ENCODE measurements at places on chromosomes 1 and 21.

- DNase-seq = no peak
- no peaks in the 10 kb centered on the region for H3K36me3 ChIP-seq
- H3K27ac ChIP-seq = no peak overlapping the region
These were observed 57.2 kb upstream of the HMCN1 start for GRCh38 chr1:185676969-185677368.

DNA sequence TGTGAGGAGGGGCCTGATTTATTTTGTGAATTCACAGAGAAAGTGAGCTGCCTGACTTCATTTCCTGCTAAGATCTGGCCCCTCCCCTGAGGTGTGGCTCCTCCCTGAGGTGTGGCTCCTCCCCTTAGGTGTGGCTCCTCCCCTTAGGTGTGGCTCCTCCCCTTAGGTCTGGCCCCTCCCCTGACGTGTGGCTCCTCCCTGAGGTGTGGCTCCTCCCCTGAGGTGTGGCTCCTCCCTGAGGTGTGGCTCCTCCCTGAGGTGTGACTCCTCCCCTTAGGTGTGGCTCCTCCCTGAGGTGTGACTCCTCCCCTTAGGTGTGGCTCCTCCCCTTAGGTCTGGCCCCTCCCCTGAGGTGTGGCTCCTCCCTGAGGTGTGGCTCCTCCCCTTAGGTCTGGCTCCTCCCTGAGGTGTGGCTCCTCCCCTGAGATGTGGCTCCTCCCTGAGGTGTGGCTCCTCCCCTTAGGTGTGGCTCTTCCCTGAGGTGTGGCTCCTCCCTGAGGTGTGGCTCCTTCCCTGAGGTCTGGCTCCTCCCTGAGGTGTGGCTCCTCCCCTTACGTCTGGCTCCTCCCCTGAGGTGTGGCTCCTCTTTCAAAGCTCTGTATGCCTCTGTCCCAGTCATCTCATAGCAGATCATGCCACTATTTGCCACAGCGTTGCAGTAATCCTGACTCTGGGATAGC is 26.9 kb upstream of the LRRC3 start:
- no peaks in the 10 kb centered on the region for H3K4me1 ChIP-seq
- no peak overlapping the region for H3K4me3 ChIP-seq
- H3K27me3 ChIP-seq = no peaks in the 10 kb centered on the region
- no peak overlapping the region for H3K27ac ChIP-seq

GRCh38 chr1:225629483-225629882 is 23.4 kb downstream of the ENAH start:
- peaks cover 4% of the 10 kb centered on the region for H3K4me1 ChIP-seq
- no peaks in the 10 kb centered on the region for H3K27me3 ChIP-seq
- peaks cover 43% of the 10 kb centered on the region for H3K36me3 ChIP-seq
- no peak overlapping the region for H3K27ac ChIP-seq

GRCh38 chr1:97063532-97063931 is 341.9 kb downstream of the PTBP2 start:
- H3K36me3 ChIP-seq = no peaks in the 10 kb centered on the region
- no peaks in the 10 kb centered on the region for H3K4me1 ChIP-seq
- no peak overlapping the region for H3K4me3 ChIP-seq
- no peak overlapping the region for H3K27ac ChIP-seq
- no peaks in the 10 kb centered on the region for H3K27me3 ChIP-seq
- no peak for DNase-seq

- peaks cover 11% of the 10 kb centered on the region for H3K4me1 ChIP-seq
- H3K36me3 ChIP-seq = no peaks in the 10 kb centered on the region
- no peaks in the 10 kb centered on the region for H3K27me3 ChIP-seq
- H3K4me3 ChIP-seq = no peak overlapping the region
- no peak for DNase-seq
These were observed 124.4 kb upstream of the HOOK1 start for GRCh38 chr1:59690171-59690930.

- H3K27me3 ChIP-seq = no peaks in the 10 kb centered on the region
- DNase-seq = no peak
- H3K27ac ChIP-seq = no peak overlapping the region
- H3K4me3 ChIP-seq = no peak overlapping the region
- peaks cover 12% of the 10 kb centered on the region for H3K4me1 ChIP-seq
These were observed 19.7 kb upstream of the CHI3L1 start for GRCh38 chr1:203206129-203206687.

DNA sequence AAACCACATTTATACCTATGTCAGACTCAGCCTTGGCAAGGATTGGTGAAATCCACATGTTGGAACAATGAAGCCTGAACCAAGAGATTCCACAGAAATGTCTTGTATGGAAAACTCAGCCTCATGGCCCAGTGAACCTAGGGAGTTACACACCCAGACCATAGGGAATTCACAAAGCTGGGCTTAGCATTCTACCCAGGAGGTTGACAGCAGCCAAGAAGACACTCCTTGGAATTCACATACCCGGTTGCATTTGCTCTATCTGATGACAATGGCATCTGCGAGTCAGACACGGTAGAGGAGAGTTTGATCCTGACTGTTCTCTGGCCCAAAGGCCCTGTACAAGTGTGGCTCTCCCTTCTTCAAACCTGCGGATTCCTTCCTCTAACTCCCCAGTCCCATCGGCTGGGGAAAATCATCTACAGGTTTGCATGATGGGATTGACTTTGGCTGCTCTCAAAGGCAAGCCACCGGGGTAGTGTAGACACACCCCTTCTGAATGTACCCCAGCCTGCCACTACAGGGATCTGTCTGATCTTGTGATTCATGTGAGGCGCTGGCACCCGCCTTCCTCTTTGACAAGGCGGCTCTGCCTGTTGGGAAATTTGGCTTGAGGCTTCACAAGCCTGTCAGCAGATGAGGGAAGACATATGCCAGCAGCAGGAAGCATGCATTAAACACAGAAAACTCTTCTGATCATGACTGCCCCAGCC is 297.3 kb upstream of the KAZN start:
- H3K27me3 ChIP-seq = no peaks in the 10 kb centered on the region
- no peaks in the 10 kb centered on the region for H3K36me3 ChIP-seq
- DNase-seq = no peak

Measured in neuronal stem cell (in vitro differentiated cells).